Activated naive CD8-positive, alpha-beta T cell treated with anti-CD3 and anti-CD28 coated beads, Interleukin-2, amount 50 U/mL, for 24 hours (primary cell): ENCODE measurements at places on chromosomes 1 and 21.
A peak's percentile ranks its signal among the peaks of the same experiment; 100 is the strongest.

- no peaks in the 10 kb centered on the region for H3K36me3 ChIP-seq
- H3K27ac ChIP-seq: no peak overlapping the region
- DNase-seq: no peak
- H3K27me3 ChIP-seq: no peaks in the 10 kb centered on the region
- H3K4me1 ChIP-seq: no peaks in the 10 kb centered on the region
- H3K4me3 ChIP-seq: no peak overlapping the region
Observed at GRCh38 chr1:189431447-189431846, 1046.2 kb downstream of the BRINP3 start.

DNA sequence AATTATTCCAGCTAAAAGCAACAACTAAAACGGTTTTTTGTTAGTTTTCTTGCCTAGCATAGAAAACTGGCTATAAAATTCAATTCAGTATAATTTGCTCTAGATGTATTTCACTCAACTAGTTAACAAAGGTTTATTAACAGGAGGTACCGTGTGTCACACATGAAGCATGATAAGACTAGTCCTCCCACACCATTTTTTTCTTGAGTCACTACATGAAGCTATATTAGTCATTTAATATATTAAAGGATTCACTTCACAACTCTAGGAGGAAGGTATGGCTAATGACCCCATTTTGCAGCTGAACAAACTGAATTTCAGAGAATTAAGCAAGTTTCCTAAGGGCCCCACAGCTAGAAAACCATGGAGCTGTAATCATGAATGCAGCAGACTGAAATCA lies 307.8 kb upstream of the USP25 start:
- H3K4me1 ChIP-seq: peaks cover 40% of the 10 kb centered on the region
- DNase-seq: no peak
- no peak overlapping the region for H3K27ac ChIP-seq
- peaks cover 2% of the 10 kb centered on the region for H3K27me3 ChIP-seq
- no peaks in the 10 kb centered on the region for H3K36me3 ChIP-seq

GRCh38 chr1:231232870-231233734 lies 7.9 kb upstream of the GNPAT start:
- H3K27me3 ChIP-seq: no peaks in the 10 kb centered on the region
- no peak overlapping the region for H3K27ac ChIP-seq
- H3K36me3 ChIP-seq: peaks cover 38% of the 10 kb centered on the region

DNA sequence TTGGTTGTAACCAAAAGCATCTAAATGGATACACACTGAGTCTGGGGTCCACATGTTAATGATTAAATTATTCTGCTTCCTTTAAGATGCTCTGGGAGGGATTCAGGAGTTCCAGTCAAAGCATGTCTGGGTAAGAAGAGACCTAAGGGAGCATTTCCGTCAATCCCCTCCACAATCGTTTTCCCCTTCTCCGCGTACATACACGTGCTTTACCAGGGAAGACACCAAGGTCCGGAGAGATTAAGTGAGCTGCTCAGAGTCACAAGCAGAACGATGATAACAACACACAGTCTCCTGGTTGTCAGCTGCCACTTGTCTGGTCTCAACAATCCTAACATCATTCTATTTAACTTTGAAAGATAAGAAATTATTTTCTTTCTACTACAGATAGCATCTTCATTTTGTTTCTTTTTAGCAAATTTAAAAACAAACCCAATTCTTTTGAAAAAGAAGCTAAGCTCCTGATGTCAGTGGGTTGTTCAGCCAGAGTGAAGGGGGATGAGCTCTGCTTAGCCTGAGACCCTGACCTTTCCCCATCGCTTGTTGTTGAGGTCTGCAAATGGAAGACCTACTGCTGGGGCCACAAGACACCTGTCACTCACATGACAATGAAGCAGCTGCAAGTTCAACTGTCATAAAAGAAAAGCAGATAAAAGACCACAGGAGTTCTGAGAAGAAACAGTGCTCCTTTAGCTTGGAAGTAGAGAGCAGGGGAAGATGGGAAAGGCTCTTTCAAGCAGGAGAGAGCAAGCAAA lies 4.5 kb downstream of the PAFAH2 start:
- peaks cover 56% of the 10 kb centered on the region for H3K4me1 ChIP-seq
- H3K4me3 ChIP-seq: no peak overlapping the region
- H3K36me3 ChIP-seq: peaks cover 3% of the 10 kb centered on the region
- no peaks in the 10 kb centered on the region for H3K27me3 ChIP-seq

DNA sequence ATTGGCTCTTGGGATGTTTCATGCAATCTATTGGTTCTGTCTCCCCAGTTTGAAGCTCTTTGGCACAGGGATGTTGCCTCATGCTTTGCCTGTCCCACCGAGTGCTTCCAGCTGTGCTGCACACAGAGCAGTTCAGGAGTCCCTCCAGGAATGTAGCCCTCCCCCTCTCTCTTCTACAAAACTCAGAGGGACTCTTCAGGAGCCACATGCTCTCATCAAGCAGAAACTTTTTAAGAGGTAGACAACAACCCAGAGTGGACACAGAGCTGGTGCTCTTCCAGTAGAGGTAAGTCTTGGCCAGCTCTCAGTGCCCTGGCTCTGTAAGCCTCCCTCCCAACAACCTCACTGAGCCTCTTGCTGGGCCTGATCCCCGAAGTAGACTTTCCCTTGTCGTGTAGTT lies 11.6 kb upstream of the ZNF697 start:
- DNase-seq: no peak
- no peaks in the 10 kb centered on the region for H3K4me1 ChIP-seq
- no peak overlapping the region for H3K4me3 ChIP-seq
- H3K36me3 ChIP-seq: no peaks in the 10 kb centered on the region

GRCh38 chr1:53461323-53462044 lies 2.3 kb downstream of the DMRTB1 start:
- H3K4me3 ChIP-seq: no peak overlapping the region
- no peaks in the 10 kb centered on the region for H3K36me3 ChIP-seq
- H3K4me1 ChIP-seq: no peaks in the 10 kb centered on the region
- peaks cover 2% of the 10 kb centered on the region for H3K27me3 ChIP-seq
- no peak for DNase-seq

DNA sequence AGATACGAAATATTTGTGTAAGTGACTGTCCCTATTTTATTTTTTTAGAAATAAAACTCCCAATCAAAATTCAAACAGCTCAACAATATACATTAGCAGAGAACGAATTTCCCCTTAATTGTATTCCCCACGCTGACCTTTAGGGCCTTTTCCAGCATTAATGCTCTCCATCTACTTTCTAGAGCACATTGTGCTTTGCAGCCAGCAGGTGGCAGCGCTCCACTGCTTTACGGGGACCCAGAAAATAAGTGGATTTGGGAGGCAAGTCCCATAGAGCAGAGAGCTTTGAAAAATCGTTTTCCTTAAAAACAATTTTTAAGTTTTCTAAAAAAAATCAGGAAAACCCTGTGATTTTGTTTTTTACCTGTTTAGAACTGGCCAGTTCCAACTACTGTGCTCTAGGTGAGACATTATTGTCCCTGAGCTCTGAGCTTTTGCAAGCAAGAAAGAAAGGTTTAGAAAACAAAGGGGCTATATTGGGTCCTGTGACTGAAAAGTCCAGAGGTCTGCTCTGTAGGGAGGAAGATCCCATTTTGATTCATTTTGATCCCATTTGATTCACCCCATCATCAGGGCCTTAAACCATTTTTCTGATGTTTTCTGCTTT lies 144.4 kb upstream of the ZNF644 start:
- peak; percentile 30 for DNase-seq
- H3K27me3 ChIP-seq: no peaks in the 10 kb centered on the region
- H3K36me3 ChIP-seq: no peaks in the 10 kb centered on the region
- no peak overlapping the region for H3K27ac ChIP-seq
- no peak overlapping the region for H3K4me3 ChIP-seq

GRCh38 chr1:243293941-243294722 lies 38.3 kb downstream of the SDCCAG8 start:
- H3K27me3 ChIP-seq: no peaks in the 10 kb centered on the region
- peaks cover 25% of the 10 kb centered on the region for H3K4me1 ChIP-seq
- H3K36me3 ChIP-seq: peaks cover 81% of the 10 kb centered on the region
- no peak overlapping the region for H3K4me3 ChIP-seq

- no peaks in the 10 kb centered on the region for H3K27me3 ChIP-seq
- no peaks in the 10 kb centered on the region for H3K36me3 ChIP-seq
- no peaks in the 10 kb centered on the region for H3K4me1 ChIP-seq
- no peak overlapping the region for H3K27ac ChIP-seq
- no peak for DNase-seq
Observed at GRCh38 chr1:86068271-86068721, 88.3 kb downstream of the COL24A1 start.
